ENCODE measurements at places on chromosomes 2 and 18.

- DNase-seq, result no peak
These were observed 254.7 kb downstream of the MREG start for GRCh38 chr2:215758691-215759090.

DNA sequence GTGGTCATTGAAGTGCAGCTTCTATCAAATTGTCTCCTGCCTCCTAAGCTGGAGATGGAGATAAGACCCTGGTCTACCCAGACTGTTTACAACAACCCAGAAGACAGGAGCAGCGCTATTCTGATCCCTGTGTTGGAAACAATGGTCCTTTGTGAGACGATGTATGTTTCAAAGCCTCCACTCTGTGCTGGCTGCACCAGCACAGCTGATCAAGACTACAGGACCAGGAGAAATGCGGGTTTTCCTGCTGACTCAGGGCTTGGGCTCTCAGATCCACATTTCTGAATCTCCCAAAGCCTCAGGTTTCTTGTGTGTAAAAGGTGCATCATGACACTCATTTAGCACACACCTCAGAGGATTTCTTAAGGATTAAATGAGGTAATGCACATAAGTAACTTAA lies 92.0 kb downstream of the POU3F3 start:
- no peak for DNase-seq

DNA sequence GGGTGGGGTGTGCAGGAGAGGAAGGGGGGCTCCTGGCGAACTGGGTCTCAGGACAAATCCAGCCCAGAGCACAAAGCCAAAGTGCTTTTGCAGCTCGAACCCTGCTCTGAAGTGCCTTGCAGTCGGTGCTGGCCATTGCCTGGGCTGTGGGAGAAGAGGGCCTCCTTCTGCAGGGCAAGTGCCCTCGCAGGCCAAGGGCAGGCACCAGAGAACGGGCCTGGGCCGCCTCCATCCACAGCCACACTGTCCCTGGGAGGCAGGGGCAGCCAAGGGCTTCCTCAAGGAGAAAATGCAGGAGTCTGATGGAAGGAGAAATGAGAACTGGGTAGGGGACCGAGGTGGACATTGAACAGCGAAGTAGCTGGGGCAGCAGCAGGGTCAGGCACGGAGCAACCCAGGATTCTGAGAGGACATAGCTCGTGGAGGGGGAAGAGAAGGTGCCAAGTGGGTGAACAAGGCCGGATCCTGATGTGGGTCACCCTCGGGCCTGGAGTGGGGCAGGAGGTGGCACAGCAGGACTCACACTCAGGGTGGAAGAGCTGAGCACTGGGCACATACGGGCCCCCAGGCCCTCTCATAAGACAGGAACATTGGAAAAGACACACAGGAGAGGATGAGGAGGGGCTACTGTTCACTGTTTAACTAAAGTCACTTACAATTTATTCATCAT lies 312.8 kb upstream of the SALL3 start:
- no peak for DNase-seq

GRCh38 chr2:112958428-112959108 lies 19.2 kb upstream of the IL36G start:
- no peak for DNase-seq

- DNase-seq, result peak; percentile 75
These were observed 222.2 kb downstream of the CYP26B1 start for GRCh38 chr2:71925268-71926088.

GRCh38 chr2:28752631-28753376 lies 1.2 kb downstream of the PPP1CB start:
- no peak for DNase-seq

DNA sequence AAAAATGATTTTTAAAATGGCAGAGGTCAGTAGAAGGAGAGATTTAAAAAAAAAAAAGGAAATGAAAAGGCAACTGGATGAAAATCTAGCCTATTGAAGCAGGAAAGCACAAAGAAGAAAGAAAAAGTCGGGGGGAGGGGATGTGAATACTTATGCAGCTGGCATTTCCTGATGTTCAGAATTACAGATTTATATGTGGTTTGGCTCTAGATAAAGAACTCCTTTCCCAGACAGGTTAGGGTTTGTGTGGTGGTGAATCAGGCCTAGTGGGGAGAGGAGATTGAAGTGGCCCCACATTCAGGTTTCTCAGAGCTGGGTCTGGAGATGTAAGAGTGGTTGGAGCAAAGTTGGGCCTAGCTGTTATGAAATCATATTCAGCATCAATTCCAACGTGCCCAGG lies 394.4 kb downstream of the FIGN start:
- no peak for DNase-seq

- DNase-seq, result no peak
These were observed 25.7 kb upstream of the COX7A2L start for GRCh38 chr2:42386682-42387081.

All from mesenteric fat pad (tissue), 1 donor.